ENCODE measurements at places on chromosomes 7 and 10.

GRCh38 chr10:103534621-103535498 lies 41.4 kb downstream of the NEURL1 start:
- DNase-seq, result no peak

DNA sequence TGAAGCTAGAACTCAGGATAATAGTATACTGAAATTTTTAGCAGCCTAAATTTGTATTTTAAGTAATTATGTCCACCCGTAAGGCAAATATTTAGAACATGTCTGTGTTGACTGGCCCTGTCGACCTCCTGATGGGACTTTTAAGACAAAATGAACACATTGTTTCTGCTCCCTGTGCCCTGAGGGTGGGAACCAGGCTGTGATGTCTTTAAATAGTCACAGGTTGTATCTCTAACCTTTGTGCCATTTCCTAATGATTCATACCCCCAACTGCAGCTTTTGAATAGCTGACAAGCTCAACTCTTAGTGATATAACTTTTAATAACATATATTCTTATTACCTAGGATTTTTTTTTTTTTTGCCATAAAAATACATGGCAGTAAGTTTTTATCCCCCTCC lies 494.9 kb upstream of the AKR1E2 start:
- no peak for DNase-seq

- DNase-seq, result no peak
Observed at GRCh38 chr7:146528581-146528980, 412.0 kb downstream of the CNTNAP2 start.

DNA sequence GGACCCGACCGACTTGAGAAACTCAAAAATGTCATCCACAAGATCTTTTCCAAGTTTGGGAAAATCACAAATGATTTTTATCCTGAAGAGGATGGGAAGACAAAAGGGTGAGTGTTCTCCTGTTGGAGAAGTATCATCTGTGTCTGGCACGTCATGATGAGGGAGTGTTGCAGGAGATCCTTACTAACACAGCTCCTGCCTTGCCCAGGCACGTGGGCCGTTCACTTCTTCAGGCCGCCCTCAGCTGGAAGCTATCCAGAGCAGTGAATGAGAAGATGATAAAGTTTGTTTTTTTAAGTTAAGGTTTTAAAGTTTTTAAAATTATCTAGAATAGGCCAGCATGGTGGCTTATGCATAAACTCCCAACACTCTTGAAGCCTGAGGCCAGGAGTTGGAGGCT lies 6.2 kb downstream of the EIF3B start:
- no peak for DNase-seq

DNA sequence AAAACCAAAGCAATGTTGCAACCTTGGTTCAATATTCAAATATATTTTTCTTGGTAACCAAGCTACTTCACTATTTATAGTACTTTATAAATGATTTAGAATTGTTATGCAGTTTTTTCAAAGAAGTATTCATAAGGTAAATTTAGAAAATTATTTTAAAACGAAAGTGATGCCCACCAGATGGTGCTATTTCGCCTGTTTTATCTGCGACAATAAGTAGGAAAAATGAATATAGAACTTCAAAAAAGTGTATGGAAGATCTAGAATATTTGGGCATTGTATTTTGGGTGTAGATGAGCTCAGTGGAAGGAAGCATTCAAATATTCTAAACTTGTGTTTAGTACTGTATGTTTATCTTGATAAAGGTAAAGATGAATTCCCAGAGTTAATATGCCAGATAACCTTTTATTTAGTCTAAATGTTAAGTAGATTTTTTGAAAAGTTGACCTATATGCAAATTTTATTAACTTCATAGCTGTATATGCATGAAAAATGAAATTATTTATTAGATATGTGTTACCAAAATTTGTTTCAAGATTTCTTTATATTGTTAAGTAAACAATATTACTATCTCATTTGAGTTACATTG lies 93.2 kb downstream of the ADK start:
- DNase-seq, result no peak

DNA sequence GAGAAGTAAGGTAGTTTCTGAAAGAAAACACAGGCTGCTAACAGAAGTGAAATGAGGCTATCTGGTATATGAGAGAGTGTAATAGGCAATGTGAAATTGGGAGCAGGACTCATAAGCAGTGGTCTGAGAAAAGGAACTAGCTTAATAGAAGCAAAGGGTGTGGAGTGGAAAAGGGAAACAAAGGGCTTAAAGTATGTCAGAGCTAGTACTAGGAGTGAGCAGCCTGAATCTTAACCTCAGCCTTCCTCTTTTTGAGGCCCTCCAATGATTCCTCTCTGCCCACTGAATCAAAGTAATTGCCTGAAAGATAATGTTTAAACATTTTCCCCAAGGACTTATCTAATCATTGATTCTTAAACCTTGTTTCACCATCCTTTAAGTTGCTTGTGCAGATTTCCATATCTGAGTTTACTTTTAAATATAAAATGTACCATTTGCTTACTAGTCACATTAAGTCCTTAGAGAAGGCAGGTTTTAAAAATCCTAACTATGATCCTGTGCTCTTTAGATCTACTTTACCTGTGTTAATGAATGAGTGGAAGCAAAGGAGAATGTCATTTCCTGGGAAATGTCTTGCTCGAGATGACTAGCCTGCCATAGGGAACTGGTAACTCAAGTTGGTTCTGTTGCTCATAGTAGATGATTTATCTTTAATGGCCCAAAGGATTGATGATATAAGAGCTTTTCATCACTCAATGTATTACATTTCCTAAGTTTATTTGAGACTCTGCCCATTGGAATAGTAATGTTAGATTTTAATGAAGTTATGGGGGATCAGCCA lies 155.0 kb downstream of the SKAP2 start:
- no peak for DNase-seq

GRCh38 chr10:101112799-101113594 lies 18.1 kb upstream of the TLX1 start:
- peak; percentile 69 for DNase-seq

DNA sequence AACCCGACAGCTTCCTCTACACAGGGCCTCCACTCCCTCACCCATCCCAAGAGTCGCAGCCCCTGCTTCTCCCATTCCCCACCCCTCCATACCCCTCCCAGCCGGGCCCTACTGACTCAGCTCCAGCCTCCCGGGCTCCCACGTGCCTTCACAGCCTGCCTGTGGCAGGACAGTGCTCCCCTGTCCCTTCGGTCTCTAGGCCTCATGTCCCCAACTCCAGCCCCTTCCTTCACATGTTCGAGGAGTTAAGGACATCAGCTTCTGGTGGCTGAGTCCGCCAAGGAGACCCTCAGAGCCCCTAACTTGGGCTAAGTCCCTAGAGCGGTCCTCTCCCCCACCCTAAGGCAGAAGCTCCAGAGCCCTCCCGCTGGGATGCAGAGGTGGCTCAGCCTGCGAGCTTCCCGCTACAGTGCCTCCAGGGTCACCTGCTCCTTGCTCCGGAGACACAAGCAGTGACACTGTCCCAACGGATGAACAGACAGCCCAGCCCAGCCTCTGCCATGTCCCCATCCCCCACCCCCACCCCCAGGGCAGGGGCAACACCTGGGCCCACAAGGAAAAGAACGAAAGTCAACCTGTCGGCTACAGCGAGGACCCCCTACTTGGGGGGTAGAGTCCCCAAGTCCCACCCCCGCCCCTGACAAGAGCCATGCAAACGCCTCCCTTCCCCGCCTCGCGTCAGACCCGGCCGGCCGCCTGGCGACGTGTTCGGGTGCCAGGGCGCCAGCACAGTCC lies 716 bp downstream of the SMARCD3 start:
- DNase-seq, result no peak

GRCh38 chr7:80018941-80019808 lies 115.5 kb upstream of the GNAI1 start:
- peak; percentile 25 for DNase-seq

GRCh38 chr10:80158126-80158525 lies 25.6 kb downstream of the PLAC9 start:
- DNase-seq, result no peak

DNA sequence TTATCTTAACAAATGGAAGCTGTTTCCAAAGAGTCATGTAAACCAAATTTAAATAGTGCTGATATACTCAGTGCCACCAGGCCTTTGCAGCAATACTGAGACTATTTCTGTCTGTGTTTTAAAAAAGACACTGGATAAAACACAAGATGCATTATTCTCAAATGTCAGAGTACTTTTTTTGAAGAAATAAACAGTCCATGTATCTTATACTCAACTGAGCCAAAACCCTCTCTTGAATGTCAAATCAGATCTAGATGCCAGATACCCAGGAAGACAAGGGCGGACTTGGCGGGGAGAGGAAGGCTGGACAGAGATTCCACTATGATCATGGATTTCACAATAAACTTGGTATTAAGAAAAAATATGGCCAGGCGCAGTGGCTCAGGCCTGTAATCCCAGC lies 127.6 kb downstream of the COBL start:
- DNase-seq, result no peak

DNA sequence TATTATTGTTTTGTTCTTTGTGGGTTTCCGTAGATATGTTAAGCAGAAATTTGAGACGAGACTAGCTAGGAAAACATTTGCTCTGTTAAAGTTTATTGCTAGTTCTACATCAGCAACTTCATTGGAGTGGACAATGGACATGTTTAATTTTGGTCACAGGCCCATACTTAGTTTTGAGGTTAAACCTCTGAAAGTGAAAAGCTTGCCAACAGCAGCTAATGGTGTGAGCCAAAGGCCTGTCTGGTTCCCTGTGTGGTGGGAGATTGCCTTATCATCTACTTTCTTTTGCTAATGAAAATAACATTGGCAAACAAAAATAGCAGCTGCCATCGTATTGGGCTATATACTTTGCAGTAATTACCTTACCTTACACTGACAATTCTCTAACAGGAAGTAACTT lies 388.4 kb upstream of the FZD8 start:
- no peak for DNase-seq

DNA sequence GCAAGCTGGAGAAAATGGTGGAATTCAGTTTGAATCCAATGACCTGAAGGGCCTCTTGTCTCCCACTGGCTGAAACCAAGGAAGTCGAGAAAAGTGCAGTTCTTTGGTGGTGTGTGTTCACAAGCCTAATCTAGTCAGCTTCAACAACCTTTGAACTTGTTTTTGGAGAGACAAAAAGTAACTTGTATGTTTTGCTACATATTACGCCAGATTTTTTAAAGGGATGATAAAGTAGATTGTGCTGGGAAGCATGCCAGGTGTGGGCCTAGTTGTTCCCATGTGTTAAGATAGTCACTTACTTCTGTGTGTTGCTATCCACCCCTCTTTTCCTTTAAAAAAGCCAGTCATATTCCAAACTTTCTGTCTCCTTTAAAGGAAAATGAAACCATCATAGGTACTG lies 79.7 kb upstream of the FAM3C start:
- DNase-seq, result peak; percentile 76

GRCh38 chr10:102696736-102697135 lies 17.5 kb downstream of the ARL3 start:
- DNase-seq, result no peak

GRCh38 chr7:112581529-112581928 lies 100.7 kb downstream of the LSMEM1 start:
- no peak for DNase-seq

DNA sequence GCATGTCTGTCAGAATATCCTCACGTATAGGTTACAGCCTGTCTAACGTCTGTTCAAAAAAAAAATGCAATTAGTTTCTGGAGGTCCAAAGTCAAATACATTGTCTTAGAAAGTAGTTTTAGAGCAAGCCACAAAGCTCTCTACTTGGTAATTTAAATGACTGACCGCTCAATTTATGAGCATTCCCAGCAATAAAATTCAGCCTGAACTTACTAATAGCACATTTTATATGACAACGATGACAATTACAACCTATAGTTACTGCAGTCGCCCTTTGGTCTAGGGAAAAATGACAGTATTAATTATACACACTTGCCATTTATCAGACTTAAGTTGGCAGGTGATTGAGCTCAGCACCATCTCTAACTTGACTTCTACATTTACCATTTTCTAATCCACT lies 425.8 kb upstream of the STEAP1 start:
- no peak for DNase-seq

- no peak for DNase-seq
Observed at GRCh38 chr10:129864601-129865126, 99.4 kb downstream of the EBF3 start.

GRCh38 chr7:55977831-55978230 lies 13.4 kb downstream of the NIPSNAP2 start:
- no peak for DNase-seq

DNA sequence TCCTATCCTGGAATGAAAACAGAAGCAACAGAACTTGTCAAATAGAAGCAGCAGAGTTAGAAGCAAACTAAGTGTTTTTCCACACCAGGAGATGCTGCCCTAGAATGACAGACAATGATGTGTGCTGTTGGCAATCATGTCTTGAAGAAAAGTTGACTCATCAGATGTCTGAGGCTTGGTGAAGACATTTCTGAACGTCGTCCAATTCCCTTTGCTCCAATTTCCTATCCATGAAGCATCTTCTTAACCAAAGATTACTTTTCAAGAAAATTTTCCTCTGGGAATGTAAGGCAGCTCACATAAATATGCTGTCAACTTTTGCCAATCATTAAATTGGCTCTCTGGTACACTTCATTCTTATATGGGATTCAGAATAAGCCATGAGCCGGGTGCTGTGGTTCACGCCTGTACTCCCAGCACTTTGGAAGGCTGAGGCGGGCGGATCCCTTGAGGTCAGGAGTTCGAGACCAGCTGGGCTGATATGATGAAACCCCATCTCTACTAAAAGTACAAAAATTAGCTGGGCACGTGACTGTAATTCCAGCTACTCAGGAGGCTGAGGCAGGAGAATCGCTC lies 34.6 kb downstream of the MALSU1 start:
- DNase-seq, result no peak

- no peak for DNase-seq
Observed at GRCh38 chr10:34613491-34613890, 201.6 kb downstream of the PARD3 start.

DNA sequence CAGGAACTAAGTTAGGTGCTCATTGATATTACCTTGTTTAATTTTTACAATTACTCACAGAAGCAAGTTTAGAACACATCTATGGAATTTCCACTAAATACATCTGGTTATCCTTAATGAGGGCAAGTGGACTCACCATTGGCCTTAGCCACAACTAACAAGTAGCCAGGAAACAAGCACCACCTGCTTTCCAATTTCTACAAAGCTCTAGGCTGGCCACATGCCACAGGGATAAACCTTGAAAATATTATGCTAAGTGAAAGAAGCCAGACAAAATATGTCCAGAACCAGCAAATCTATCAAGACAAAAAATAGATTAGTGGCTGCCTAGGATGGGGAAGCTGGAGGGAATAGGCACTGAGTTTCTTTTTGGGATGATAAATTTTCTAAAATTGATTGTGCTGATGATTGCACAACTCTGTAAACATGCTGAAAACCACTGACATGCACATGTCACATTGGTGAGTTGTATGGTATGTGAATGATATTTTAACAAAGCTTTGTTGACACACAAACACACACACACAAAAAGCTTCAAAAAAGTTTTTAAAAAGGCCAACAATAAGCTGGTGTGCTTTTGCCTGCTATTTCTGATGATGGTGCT lies 179.4 kb downstream of the CPEB3 start:
- no peak for DNase-seq

- DNase-seq, result no peak
Observed at GRCh38 chr7:25109276-25109675, 15.8 kb downstream of the CYCS start.

- DNase-seq, result no peak
Observed at GRCh38 chr10:130141878-130142277, 5.7 kb downstream of the GLRX3 start.

- DNase-seq, result no peak
Observed at GRCh38 chr7:52080493-52080892, 763.9 kb upstream of the COBL start.

GRCh38 chr10:113414543-113414942 lies 138.3 kb upstream of the HABP2 start:
- DNase-seq, result no peak
